HepG2 (cell line): ENCODE measurements at places on chromosomes 1 and 21. TPM values are rescaled to one million over a fixed set of nuclear protein-coding genes. Genes with fewer than 3 reads are reported as not detected.

The EFHD2 gene
- 9.9 and 12.7 TPM in 2 replicates for total RNA-seq

The SMCP gene
- total RNA-seq, result not detected in 2 replicates

The TMPRSS15 gene
- not detected in 2 replicates for total RNA-seq

The OR6K3 gene
- not detected in 2 replicates for total RNA-seq

The PSMG1 gene
- 173 and 184 TPM in 2 replicates for total RNA-seq

The LMNA gene
- total RNA-seq, result 190 and 225 TPM in 2 replicates

The ASPM gene
- total RNA-seq, result 29.1 and 35.8 TPM in 2 replicates
